ENCODE measurements at places on chromosomes 16 and 17. TPM values are rescaled to one million over a fixed set of nuclear protein-coding genes. Genes with fewer than 3 reads are reported as not detected.

GRCh38 chr17:64343071-64343774, 47.4 kb downstream of the PECAM1 start:
- DNase-seq, result no peak

DNA sequence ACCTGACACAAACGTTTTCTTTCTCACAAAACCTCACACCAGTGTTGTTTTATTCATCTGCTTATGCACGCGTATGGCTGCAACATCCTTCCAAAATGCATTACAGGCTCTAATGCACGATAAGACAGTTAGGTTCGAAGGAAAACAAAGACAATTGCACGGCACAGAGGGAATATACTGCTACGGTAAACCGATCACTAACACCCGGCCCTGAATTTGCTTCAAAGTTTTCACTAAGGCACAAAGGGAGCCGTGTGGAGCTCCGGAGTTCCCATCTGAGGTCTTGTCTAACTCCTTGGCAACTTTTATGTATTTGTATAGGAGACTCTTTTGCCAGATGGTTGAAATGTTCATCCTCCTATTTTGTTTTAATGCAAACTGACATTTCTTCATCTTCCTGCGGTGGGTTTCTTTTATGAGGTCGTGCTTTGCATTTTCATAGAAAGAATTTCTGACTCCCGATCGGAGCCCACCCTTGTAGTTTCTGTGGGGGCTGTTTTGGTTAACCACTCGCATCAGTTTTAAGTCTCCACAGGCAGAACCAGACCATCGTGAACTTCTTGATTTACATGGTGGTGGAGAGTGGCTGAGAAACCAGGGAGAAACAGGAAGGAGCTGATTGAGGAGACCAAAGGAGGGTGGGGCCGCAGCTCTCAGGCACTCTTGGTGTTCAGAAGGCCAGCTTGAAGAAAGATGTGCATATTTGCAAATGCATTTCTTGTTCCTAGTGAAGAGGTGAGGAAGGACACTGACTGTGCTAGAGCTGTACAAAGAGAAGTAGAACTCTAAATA, 516.8 kb downstream of the MAF start:
- peak; percentile 40 for DNase-seq

DNA sequence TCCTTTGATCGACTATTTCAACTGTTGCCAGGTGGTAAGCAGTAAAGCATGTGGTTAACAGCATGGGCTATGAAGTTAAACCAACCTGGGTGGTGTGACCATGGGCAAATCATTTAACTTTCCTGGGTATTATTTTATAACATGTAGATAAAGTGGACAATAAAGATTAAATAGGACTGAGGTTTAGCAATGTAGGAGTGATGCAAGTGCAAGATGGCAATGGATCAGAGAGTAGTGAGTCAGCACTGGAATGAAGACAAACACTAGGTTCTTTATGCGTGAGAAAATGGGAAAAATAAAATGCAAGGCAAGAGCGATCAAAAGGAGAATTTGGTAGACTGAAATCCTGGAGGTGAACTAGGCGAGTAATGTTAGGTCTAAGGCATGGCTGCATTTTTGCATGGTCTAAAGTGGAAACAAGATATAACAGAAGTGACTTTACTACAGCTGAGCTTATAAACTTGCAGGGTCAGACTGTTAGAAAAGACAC, 222.4 kb upstream of the AXIN2 start:
- DNase-seq, result no peak

The LDHD gene
- polyA plus RNA-seq, result 9.2 TPM

- no peak for DNase-seq
Measured at GRCh38 chr17:21269394-21269793, 15.1 kb upstream of the MAP2K3 start.

GRCh38 chr17:57955183-57955931, at the start of gene CUEDC1:
Gene CUEDC1 (minus strand): TSS chr17:57955412. CDS start chr17:57885564, 69,848 bp downstream.
- peak; percentile 69 for DNase-seq

- no peak for DNase-seq
Measured at GRCh38 chr16:65318138-65318537, 196.3 kb upstream of the CDH11 start.

DNA sequence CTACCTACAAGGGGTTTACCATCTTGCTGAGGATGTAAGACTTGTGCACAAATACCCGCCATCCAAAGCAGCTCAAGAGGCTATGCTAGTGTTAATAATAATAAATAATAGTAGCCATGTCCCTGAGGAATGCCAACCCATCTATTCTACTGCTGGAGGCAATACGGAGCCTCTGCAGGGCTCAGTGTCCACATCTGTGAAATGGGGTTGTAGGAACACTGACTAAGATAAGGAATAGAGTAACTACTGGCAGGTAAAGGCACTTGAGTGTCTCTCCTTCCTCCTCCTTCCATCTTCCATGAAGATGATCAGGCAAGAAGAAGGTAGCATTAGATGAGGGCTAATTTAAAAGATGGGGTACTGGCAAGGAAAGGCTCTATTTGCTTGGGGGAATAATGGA, 295.3 kb downstream of the SLC39A11 start:
- DNase-seq, result no peak

GRCh38 chr17:19867329-19868078, at the start of gene ULK2:
Gene ULK2 (minus strand): TSS chr17:19867936. CDS start chr17:19867417, 519 bp downstream.
- peak; percentile 60 for DNase-seq

- DNase-seq, result no peak
Measured at GRCh38 chr17:67467500-67468455, 90.7 kb downstream of the PITPNC1 start.

The ABHD15 gene
- polyA plus RNA-seq, result 3.1 TPM

GRCh38 chr16:85592700-85593493, 20.2 kb upstream of the GSE1 start:
- DNase-seq, result no peak

DNA sequence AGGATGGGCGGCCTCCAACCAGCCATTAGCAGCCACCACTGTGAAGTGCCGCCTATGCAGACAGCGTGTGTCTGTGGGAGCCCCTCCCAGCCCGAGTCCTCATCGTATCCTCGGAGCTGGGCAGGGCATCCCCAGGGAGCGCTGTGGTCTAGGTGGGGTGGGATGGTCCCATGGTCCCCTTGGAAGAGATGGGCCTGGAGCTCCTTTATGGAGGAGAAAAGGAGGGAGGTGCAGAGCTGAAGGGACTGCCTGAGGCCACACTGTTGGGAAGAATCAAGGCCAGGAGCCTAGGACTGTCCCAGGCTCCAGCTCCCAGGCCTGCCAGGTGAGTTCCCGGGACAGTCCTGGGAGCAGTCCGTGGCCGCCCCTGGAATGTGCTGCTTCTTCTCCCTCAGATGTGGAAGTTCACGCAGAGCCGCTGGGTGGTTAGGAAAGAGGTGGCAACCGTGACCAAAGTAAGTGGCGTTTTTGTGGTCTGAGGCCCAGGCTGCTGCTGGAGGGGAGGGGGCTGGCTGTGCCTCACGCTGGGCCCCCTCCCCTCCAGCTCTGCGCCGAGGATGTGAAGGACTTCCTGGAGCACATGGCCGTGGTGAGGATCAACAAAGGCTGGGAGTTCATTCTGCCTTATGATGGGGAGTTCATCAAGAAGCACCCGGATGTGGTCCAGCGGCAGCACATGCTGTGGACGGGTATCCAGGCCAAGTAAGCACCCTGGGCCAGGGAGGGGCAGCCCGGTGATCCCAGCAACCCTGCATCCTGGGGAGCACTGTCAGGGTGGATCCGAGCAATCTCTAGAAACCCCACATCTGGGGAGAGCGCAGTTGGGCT, 27.0 kb downstream of the POLR3E start:
- DNase-seq, result no peak

DNA sequence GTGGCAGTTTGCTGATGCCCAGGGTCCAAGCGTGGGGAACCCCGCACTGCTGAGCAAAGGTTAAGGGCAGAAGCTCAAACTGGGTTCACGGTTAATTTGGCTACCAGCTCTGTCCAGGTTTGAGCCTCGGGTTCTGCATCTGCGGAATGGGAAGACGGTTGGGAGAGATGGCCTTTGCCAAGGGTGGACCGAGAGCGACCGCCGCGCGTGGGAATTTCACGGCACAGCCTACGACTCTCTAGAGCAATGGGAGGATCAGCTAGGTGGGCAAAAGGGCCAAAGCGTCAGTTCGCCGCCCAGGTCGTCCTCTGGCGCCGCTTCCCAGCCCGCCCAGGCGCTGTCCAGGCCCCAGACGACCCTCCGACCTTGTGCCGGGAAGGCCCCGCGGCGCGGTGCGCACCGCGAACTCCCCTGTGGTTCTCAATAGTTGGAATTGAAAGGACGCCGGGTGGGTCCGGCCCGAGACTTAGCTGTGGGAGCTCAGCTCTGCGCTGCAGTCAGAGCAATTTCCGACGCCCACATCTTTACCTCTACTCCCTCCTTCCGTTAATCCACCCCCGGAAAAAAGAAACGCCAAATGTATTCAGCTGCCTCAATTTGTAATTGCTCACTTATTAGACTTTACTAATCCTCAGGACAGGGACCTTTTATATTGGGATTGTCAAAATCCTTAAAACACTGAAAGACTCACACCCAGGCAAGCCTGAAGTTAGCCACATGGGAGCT, 2.5 kb upstream of the HS3ST3B1 start:
- DNase-seq, result no peak

The TANGO6 gene
- 5.8 TPM for polyA plus RNA-seq

GRCh38 chr17:30519707-30520106, 42.5 kb downstream of the GOSR1 start:
- DNase-seq, result no peak

The PRAC2 gene
- polyA plus RNA-seq, result not detected
